NCI-H2029 (cell line): ENCODE measurements at places on chromosomes 3 and 15.

- DNase-seq: no peak
Observed at GRCh38 chr15:46956456-46956855, 760.8 kb upstream of the SEMA6D start.

GRCh38 chr3:168459226-168459784 lies 363.6 kb upstream of the GOLIM4 start:
- DNase-seq: no peak

DNA sequence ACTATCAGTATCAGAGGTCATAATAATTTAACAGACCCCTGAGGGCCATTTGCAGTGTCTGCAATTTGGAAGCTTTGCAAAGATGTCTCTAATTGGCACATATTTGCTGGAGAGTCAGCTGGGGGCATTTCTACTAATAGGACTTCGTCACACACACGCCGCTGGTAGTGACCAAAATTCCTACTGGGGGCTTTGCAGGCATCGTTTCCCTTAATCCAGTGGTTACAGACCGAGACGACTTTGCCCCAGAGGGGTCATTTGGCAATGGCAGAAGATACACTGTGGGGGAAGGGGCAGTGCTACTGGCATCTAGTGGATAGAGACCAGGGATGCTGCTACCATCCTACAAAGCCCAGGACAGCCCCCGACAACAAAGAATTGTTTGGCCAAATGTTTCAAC lies 151.0 kb upstream of the LRTM1 start:
- DNase-seq: no peak

DNA sequence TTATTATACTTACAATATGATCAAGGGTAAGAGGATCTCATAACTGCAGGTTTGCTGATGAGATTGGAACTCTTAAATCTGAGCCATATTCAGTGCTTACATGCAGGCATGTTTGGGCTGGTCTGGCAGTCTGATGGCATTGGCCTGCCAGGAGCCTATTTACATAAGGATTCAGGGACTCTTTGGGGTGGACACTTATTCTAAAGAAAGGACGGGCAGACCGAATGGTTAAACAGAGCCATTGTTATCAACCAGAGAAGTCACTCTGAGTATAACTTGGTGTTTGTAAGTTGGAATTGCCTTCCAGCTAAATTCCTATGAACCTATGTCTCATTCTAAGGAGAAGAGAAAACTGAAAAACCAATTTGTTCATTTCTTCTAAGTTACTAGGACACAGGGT lies 932.8 kb downstream of the IGSF11 start:
- DNase-seq: no peak

DNA sequence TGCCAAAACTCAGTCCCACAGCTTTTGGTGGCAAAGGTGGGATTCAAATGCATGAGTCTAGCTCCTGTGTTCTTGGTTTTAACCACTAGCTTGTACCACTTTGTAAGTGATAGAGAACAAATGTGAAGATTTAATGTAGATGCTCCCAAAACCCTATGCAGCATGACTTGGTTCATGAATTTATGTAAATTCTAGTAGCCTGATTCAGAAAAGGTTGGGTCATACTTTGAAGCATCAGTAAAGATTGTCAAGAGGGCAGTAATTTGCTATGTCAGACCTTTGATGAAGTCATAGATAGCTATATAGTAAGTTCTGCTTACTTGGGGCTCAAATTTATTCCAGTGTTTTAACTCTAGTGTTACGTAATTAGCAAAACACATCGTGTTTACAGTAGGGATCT lies 75.6 kb downstream of the VPS8 start:
- DNase-seq: no peak

GRCh38 chr3:197258168-197258755 lies 40.1 kb downstream of the DLG1 start:
- DNase-seq: no peak

- no peak for DNase-seq
Observed at GRCh38 chr3:52065264-52065756, 8.9 kb upstream of the DUSP7 start.

DNA sequence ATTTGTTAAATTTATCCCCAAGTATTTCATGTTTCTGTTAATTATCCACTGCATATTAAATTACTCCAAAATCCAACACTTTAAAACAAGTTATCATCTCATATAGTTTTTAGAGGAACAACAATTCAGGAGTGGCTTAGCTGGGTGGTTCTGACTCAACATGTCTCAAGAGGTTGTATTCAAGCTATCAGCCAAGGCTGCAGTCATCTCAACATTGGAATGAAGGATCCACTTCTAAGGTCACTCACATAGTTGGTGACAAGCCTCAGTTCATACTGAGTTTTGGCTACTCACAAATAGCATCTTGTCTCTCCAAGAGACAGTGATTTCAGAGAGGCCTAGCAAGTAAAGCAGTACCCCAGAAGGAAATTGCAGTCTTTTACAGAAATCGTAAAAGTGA lies 134.7 kb downstream of the NR2E3 start:
- DNase-seq: no peak

DNA sequence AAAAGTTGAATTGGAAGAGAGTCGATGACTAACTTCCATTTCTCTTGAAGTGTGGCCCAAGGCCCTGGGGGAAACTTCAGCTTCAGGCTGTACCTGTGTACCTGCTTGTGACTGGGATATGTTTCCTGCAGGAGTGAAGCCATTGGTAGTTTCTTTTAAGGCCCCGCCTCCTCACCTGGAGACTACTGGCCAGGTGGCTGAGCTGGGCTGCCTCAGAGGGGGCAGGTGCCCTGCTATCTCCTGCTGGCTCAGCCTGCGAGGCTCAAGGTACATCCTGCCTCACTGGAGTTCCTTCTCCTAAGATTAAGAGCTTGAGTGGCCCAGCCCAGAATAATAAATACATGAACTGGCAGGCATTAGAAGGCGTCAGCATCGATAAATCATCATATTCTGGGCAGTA lies 121.6 kb upstream of the ROPN1 start:
- no peak for DNase-seq

- DNase-seq: no peak
Observed at GRCh38 chr3:41274944-41275668, 75.8 kb downstream of the CTNNB1 start.

GRCh38 chr15:28094732-28095521 lies 4.2 kb downstream of the OCA2 start:
- peak; percentile 41 for DNase-seq

DNA sequence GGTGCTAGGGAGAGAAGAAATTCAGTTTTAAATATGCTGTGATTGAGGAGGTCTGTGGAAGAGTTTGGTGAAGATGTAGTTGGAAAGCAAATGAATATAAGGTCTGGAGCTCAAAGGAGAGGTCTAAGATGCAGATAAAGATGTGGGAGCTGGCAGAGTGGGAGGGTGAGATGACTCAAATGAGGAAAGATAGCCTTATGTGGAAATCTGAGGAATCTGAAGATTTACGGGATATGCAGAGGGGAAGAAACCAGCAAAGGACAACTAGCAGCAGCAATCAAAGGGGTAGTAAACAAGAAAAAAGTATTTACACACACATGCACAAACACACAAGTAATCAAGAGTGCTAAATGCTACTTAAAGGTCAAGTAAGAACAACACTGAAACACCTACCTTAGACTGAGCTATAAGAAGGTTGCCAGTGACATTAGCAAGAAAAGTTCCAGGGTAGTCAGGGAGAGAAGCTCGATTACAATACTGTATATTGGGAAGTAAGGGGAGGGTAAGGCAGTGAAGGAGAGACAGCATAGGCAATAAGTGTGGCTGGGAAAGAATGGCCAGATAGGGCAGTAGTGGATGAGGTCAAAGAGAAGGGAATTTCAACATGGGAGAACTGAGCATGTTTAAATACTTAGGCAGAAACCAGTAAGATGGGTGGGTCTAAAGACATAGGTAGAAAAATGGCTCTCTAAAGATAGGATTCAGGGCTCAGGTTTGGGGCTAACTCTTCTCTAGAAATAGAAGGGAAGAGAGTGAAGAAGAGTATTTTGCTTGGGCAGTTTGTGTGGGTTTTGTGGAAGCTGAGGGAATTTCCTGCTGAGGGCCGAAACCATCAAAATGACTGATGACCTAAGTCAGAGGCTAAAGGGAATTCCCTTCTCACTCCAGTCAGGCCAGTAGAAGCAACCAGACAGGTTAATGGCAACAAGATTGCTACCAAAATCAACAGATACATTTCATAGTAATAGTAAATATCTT lies 8.9 kb downstream of the CMTM6 start:
- no peak for DNase-seq

GRCh38 chr3:124775877-124776276 lies 45.6 kb downstream of the UMPS start:
- no peak for DNase-seq

GRCh38 chr15:91369823-91370222 lies 269.8 kb downstream of the SV2B start:
- no peak for DNase-seq

GRCh38 chr3:128187495-128187894 lies 34.2 kb downstream of the EEFSEC start:
- DNase-seq: no peak

DNA sequence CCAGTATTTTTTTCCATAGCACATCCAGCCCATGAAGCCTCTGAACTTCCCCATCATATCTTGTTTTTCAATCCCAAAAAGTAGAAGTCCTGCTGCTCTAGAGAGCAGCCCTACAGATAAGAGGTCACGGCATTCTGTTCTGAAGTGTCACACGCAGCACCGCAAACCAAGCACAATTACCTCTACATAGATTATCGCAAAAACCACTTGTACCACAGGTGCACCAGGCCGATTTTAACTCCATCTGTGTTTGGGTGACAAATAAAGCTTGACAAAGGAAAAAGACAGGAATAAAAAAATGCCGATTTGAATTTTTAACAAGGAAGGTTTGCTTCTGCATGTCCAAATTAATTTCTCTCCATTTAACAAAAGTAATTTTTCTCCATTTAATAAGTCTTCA lies 113.7 kb downstream of the MYO5A start:
- DNase-seq: no peak

DNA sequence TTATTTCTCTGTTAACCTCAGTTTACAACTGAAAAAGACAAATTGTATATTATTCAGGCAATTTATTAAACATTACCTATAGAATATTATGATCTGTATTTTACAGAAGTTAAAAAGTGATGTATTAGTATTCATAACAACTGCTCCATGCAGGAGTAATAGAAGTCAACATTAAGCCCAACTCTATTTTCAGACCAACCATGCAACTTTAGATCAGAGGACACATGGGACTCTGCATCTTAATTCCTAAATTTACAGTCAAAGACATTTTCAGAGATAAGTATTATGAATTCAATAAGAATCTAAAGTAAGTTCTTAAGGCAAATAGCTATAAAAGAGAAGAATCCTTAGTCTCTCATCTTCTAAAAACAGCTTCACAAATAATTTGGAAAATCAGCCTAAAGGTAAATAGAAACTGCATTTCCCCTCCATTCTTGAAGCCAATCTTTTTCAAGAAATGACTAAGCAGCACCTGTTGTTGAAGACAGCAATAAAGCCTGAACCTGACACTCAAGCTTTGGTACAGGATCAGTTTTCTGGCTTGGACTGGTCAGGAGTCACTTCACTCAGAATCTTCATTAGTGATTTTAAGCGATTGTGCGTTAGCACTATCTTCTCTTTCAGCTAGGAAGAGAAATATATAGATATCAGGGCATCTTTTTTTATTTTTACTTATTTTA lies 23.0 kb downstream of the OIP5 start:
- DNase-seq: no peak

DNA sequence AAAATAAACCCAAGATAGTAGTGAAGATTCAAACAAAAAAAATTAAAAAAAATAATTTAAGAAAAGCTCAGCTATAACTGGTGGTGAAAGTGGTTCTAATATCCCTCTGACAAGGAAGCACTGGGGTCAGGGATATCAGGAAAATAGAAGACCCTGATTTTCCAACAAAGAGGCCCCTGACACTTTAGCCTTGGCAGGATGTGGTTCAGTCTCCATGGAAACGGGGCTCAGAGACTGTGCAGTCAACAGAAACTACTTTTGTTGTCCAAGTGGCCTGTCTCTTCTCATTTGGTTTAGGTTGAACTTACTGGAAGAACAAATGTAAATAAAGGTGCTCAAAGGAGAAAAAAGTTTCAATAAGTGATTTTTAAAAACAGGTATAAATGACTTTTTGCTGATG lies 27.2 kb downstream of the INTS14 start:
- DNase-seq: no peak

- DNase-seq: peak; percentile 60
Observed at GRCh38 chr3:133986311-133986710, 43.4 kb downstream of the SLCO2A1 start.

DNA sequence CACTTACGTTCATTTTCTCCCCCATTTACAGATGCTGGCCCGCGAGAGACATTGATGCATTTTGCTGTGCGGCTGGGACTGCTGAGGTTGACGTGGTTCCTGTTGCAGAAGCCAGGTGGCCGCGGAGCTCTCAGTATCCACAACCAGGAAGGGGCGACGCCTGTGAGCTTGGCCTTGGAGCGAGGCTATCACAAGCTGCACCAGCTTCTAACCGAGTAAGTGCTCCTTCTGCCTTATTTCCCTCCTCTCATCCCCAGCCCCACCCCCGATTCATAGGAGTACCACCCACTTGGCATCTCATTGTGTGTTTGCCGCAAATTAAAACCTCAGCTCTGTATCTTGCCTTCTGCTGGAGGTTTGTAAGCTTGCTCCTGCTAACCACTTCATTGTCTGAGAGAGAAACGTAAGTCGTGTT lies 163.3 kb downstream of the AKAP13 start:
- peak; percentile 71 for DNase-seq

DNA sequence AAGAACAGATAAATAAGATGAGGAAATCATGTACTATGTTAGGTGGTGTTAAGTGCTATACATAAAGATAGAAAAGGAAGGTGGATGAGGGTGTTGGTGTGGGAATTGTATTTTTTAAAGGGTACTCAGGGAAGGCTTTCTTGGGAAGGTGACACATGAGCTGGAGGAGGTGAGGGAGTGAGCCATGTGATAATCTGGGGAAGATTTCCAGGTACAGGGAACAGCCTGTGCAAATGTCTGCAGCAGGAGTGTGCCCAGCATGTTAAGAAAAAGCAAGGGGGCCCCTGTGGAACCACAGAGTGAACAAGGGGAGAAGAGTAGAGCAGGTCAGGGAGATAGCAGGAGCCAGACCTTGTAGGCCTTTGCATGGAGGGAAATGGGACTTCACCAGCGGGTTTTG lies 175.6 kb downstream of the SSR3 start:
- DNase-seq: no peak

DNA sequence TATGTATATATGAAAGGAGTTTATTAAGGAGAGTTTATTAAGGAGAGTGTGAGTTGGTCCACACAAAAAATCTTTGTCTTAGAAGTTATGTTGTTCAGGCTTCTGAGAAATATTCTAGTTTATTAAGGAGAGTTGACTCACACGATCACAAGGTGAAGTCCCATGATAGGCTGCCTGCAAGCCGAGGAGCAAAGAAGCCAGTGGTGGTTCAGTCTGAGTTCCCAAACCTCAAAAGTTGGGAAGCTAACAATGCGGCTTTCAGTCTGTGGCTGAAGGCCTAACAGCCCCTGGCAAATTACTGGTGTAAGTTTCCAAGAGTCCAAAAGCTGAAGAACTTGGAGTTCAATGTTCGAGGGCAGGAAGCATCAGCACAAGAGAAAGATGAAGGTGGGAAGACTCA lies 42.4 kb upstream of the DAZL start:
- no peak for DNase-seq
